ENCODE measurements at places on chromosomes 7 and 10.

- no peak for DNase-seq
Measured at GRCh38 chr10:54983255-54983654, 182.2 kb upstream of the PCDH15 start.

DNA sequence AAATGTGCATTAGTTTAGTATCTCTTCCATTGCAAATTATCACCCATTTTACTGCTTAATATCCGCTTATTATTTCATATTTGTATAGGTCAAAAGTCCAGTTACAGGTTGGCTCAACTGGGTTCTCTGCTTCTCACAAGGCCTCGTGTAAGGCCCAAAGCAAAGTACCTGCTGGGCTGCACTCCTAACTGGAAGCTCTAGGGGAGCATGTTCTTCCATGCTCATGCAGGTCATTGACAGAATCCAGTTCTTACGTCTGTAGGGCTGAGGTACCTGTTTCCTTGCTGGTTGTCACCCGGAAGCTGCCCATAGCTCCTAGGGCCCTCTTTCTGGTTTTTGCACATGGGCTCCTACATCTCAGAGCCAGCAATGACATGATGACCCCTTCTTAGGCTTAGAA lies 79.6 kb downstream of the RAPGEF5 start:
- no peak for DNase-seq

- DNase-seq = no peak
Measured at GRCh38 chr7:25803117-25803887, 348.7 kb upstream of the NFE2L3 start.

- peak; percentile 44 for DNase-seq
Measured at GRCh38 chr10:125000366-125001312, 58.7 kb downstream of the ZRANB1 start.

Measured in RPMI8226 (cell line).